Stimulated activated CD4-positive, alpha-beta T cell treated with anti-CD3 and anti-CD28 coated beads, TNF-alpha, amount 100 ng/mL, for 48 hours (primary cell): ENCODE measurements at places on chromosomes 1 and 21.

DNA sequence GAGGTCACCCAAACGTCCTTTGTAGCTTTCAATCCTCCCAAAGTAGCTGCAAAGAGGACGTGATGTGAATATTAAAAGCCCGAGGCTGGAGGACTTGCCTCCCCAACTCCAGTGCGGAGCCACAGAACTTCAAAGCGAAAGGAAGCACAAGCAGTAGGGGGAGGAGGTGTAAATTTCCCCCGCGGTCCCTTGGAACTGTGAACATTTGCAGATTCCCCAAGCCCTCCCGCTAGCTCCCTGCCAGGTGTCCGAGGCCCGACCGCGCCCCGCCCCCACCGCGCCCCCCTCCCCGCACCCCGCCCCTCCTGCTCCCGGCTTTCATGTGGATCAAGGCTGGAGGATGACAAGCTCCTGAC, 41.5 kb upstream of the HAO2 start:
- no peak for DNase-seq

GRCh38 chr1:51328926-51329325, 1.4 kb downstream of the TTC39A start:
- no peak for DNase-seq

DNA sequence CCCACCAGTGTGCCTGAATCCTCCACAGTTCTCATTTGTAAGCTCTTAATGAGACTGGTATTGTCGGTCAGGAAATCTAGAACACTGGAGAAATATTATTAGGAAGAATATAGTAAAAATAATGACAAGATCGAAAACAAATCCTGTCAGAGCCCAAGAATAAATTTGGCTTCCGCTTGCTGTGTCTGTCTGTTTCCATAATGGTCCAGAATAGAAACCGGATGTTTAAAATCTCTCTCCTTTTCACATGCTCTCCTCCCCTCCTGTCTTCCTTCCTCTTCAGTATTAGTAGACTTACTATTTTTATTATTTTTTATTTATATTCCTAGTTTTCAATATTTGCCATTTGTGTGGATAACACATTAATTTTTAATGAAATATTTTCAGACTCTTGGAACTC, 187.7 kb downstream of the SDCCAG8 start:
- DNase-seq, result no peak

DNA sequence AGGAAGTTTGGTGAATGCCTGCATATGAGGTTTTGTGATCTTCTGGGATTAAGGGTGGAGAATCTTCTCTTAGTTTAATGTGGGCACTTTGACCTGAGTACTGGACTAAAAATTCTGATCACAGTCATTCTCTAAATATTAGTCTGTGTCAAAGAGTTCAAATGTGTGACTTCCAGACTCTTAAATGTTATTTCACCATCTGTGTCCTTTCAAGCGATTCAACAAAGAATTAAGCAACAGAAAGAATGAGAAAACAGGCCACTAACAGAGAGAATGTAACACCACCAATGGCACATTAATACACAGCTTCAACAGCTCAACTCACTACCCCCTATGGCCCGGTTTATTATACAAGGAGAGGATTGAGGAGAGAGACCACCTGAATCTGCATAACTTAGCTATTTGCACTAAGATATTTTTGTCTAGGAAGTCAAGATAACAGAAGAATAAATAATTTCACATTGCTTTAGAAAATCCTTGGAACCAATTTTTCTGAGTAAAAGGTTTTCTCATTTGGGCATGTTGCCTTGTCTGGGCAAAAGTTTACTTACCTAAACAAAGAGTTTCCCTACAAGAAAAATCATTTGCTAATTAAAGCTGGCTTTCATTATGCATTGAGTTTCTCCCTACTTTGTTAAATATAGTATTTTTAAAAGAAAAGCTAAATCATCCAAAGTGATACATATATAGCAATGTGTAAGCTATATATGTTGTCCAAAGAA, 1313.7 kb downstream of the NCAM2 start:
- DNase-seq, result no peak

DNA sequence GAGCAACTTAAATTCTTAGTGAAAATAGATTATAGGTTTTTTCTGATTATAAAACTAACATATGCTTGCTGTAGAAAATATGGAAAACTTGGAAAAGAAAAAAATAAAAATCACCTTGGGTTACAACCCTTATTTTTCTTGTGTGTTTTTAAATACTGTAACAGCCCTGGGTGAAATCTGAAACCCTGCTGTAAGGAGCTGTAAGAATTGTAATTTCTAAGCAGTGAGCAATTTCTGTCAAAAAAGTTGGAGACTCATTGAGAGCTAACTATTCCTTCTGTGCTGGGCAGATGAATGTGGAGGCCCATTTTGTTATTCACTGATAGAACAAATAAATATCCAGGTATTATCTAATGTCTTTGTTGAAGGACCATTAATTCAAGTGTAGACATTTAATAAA, 42.6 kb downstream of the ADCY10 start:
- DNase-seq, result no peak

- DNase-seq, result no peak
Observed at GRCh38 chr1:228937851-228938536, 202.7 kb downstream of the RHOU start.

GRCh38 chr21:17779496-17779895, 39.7 kb downstream of the C21orf91 start:
- DNase-seq, result no peak

GRCh38 chr1:47764461-47765046, 232.6 kb downstream of the TRABD2B start:
- DNase-seq, result no peak

DNA sequence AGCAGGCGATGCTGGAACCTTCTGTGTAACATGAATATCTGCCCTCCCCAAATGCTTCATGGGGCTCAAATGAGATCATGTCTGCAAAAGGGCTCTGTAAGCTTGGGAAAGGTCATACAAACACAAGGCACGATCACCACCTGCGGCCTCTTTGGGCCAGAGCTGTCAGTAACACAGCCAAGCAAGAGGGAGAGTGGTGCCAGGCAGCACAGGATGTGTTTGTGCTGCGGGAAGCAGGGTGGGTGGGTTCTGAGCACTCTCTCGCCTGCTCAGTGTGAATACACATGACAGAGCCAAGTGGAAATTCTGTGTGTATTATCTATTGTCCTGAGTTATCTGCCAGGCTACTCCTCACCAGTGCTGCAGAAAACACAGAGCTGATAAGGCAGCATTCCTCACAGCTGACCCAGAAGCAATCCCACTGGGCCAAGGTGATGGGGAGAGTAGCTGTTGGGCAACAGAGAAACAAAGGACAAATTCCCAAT, 101.2 kb downstream of the LAMC2 start:
- DNase-seq, result no peak

GRCh38 chr1:201068976-201069375, 43.2 kb downstream of the CACNA1S start:
- DNase-seq, result no peak

DNA sequence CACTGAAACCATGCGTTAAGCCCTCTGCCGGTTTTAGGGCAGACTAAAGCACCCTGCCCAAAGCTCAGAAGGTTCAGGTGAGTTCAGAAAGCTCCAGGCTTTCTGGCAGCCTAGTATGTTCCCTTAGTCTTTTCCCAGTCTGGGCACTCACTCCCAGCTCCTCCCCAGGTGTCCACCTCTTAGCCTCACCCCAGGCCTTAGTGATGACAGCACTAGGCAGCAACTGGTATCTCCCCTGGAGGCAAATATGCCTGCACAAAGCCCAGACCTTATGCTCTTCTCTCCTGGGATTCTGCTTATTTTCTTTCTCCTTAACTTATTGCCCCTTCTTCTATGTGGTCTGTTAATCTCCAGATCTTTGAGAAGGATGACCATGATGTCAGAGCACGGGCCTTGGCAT, 80.2 kb downstream of the CD58 start:
- DNase-seq, result no peak

DNA sequence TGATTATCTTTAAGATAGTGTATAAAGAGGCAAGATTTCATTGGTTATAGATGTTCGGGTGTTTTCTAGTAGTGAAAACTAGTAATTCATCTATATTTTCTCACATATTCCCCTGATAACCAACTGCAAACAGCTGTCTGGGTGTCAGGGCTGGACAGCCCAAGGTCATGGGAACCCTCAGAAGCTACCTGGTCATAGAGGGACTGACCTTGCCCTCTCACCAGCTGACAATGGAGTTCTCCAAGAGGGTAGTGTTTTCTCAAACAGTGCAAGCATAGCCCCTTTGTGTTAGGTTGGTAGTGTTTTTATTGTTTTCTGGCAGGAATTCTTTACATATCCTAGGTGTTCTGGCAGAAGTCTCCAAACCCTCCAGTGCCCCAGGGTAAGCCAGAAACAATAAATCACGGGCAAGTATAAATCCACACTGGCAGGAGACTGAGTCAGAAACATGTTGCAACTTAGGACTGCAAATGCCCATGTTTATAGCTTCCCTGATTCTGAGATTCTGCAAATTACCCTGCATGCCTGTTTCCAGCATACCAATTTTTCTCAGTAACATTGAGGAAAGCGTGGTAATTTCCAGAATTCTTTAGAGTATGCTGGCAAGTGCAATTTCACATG, 82.8 kb upstream of the ATP1A1 start:
- DNase-seq, result no peak

- no peak for DNase-seq
Observed at GRCh38 chr1:29200906-29201594, 19.4 kb upstream of the SRSF4 start.

- DNase-seq, result no peak
Observed at GRCh38 chr1:1306070-1306660, 1.6 kb downstream of the ACAP3 start.

DNA sequence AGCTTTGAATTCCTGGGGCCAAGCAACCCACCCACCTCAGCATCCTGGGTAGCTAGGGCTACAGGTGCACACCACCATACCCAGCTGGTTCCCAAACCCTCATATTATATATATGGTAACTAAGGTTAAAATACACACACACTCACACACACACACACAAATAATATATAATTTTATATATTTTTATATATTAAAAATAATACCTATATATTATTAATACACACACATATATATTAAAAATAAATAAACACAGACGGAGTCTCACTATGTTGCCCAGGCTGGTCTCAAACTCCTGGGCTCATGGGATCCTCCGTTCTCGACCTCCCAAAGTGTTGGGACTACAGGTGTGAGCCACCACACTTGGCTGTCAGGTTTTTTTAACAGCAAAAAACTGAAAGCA, 31.9 kb downstream of the SCAF4 start:
- no peak for DNase-seq

- no peak for DNase-seq
Observed at GRCh38 chr1:152747831-152748230, 10.0 kb upstream of the KPRP start.

DNA sequence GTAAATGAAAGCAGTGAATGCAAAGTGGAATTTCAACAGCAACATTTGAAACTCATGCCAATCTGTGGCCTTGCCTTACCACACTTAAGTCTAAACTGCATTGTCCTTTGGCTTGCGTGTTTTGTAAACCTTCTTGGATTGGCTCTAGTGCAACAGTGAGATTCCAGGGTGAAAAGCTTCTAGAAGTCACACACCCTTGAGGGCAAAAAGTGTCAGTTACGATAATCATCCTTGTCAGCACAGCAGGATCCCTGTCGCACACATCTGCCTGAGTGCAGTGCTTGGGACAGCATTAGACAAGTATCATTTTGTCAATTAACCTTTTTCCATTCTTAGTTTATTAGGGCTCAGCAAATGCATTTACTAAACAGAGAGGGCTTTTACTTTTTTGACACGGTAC, 243.4 kb upstream of the PTBP2 start:
- no peak for DNase-seq
